Erythroblast (primary cell): ENCODE measurements at places on chromosomes 11 and 22.

DNA sequence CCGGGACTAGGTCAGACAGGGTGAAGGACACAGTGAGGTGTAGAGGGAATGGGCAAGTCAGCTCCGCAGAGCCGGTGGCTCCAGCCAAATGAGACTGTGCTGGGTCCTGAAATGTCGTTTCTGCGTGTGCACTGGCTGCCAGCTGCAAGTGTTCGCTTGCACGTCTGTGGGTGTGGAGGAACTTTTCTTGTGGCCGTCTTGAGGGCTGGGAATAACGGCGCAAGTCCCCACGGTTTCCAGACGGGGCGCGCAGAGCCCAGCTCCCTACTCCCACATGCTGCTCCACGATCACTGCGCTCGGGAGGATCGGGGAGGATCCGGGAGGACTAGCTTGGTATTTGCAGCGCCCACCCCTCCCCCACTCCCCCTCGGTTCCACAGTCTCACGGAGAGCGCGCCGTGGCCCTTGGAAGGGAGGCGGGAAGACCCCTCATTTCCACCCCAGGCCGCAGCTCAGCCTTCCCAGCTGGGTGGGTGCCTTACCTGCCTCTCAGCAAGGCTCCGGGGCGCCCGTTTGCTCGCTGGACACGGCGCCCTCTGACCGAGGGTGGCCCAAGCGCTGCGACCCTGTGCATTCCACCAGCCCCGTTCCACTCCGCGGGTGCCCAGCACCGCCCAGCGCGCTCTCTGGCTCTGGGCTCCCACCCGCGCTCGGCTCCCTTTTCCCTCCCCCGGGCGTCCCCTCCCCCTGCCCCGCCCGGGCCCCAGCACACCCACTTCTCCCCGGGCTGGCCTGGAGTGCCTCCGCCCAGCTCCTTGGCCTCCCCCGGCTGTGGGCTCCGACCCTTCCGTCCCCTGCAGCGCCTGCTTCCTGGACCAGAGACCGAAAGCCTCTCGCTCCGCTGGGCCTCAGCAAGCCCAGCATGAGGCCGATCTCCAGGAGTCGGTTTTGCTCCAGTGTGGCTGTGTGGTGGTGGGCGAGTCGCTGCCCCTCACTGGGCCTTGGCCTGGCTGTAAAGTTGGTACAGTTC is at the start of gene KCNE3:
Gene KCNE3 (minus strand): TSS at position 634 of the 970 bp plus-strand sequence. CDS start 9,986 bp downstream, outside the sequence.
- peak; percentile 63 for DNase-seq

DNA sequence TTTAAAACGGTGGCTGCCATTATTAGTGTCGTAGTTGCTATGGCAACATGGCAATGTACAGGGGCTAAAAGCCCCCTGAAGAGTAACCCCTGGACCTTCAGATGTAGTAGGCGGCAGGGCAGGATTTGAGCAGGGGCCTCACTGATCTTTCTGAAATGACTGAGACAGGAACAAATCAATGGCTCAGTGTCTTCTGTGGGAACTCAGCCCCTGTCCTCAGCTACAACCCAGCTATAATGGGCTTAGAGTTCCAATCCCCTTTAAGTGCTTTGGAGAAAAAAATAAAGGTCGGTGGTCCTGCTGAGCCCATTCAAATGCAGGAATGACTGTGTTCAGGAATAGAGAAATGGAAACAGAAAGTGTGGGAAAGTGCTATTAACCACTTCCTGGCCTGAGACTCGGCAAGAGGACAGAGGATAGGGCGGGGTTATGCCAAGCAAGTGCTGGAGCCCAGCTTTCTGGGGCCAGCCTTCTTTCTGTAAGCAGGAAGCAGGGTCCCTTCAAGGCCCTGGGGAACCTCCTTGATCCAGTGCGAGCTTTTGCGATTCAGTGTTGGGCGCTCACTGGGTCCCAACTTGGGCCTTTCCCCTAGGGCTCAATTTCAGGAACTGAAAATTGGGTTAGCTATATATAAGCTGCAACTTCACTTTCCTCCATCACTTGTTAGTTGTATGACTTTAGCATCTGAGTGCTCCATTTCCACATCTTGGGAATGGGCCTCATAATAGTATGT is 6.1 kb upstream of the CD82 start:
- no peak for DNase-seq

DNA sequence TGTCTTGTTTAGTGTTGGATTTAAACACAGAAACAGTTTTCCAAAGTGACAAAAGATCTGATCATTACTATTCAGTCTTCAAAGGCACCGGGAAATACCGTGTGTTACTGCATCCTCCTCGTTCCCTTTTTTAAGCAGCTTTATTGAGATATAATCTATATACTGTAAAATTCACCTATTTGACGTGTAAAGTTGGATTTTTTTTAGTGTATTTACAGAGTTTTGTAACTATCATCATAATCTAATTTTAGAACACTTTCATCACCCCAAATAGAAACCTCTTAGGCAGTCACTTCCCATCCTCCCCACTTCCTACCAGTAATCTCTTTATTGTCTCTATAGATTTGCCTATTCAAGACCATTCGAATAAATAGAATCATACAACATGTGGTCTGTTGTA is 1.4 kb downstream of the ANO5 start:
- DNase-seq: no peak

GRCh38 chr11:108944471-108945178 is 279.8 kb downstream of the DDX10 start:
- DNase-seq: no peak

GRCh38 chr11:553988-554340 is 6.6 kb downstream of the LMNTD2 start:
- no peak for DNase-seq

- no peak for DNase-seq
These were observed 18.1 kb downstream of the LRP4 start for GRCh38 chr11:46900091-46900746.

- no peak for DNase-seq
These were observed 39.9 kb upstream of the PHF21A start for GRCh38 chr11:46161201-46161600.

DNA sequence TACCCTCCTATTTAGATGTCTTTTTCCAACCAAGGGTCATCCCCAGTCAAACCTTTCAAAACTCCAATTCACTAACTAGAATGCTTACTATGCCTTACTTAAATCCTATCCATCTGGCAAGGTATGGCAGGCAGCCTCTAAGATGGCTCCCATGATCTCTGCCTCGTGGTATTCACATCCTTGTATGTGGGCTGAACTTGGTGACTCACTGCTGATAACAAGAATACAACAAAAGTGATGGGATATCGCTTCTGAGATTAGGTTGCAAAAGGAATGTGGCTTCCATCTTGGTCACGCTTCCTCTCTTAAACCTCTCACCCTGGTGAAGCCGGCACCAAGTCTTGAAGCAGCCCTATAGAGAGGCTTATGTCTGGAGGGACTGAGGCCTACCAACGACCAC is 29.6 kb upstream of the UPB1 start:
- no peak for DNase-seq

- DNase-seq: peak; percentile 65
These were observed 28.3 kb upstream of the SOX10 start for GRCh38 chr22:38012604-38013072.

DNA sequence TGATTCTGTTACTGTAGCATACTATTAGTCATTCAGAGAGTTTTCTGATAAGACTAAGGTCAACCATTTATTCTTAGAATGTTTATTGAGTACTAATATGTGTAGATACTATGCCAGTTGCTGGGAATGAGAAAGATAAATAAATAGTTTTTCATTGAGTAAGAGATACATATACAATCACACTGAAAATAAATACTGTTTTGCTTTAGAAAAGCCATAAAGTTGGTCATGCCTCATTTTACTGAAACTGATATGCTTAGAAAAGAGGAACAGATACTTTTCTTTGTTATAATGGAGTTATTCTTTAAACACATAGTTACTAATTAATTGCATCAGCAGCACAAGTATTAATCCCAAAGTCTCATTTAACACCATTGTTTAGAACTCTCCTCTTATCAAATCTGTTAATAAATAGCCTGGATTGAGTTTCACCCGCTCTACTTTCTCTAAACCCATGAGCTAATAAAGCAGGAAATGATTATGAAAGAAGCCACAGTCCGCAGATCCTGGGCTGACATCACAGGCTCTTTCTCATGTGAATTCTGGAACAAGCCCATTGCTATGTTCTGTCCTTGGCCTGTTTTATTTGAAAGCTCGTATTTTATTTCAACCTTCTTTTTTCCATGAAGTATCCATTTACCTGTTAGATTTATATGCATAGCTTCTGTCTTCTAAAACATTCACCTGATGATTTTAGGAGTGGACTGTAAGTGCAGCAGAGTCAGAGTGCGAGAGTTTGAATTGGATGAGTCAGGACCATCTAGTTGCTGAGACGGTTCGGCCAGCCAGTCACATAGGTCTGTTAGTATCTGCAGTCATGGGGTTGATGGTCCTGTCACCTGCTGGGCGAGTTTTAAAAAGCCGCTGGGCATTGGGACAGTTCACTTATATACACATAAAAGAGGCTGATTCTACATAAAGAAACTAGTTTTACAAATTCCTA is 35.5 kb downstream of the PIWIL4 start:
- peak; percentile 45 for DNase-seq

- DNase-seq: no peak
These were observed 51.4 kb upstream of the CEP126 start for GRCh38 chr11:101863361-101863760.

GRCh38 chr11:112200252-112200651 is 24.9 kb downstream of the BCO2 start:
- DNase-seq: no peak

GRCh38 chr11:30370164-30370563 is 47.3 kb downstream of the ARL14EP start:
- DNase-seq: no peak

DNA sequence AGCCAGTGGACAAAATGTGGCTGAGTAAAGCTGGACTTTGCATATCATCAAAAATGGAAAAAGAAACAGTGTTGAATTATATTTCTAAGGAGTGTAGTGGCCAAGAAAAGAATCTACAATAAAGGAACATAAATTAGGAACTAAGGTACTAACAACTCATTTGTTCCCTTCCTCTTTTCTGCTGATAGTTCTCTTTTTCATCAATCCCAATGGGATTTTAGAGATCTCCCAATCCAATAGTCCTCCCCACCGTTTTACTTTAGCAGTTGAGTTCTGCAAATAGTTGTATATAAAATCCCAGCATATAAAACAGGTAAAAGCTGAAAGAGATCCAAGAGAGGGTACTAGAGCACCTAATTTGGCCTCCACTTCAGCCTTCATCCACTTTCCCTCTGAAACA is 2.0 kb downstream of the PRCP start:
- no peak for DNase-seq

DNA sequence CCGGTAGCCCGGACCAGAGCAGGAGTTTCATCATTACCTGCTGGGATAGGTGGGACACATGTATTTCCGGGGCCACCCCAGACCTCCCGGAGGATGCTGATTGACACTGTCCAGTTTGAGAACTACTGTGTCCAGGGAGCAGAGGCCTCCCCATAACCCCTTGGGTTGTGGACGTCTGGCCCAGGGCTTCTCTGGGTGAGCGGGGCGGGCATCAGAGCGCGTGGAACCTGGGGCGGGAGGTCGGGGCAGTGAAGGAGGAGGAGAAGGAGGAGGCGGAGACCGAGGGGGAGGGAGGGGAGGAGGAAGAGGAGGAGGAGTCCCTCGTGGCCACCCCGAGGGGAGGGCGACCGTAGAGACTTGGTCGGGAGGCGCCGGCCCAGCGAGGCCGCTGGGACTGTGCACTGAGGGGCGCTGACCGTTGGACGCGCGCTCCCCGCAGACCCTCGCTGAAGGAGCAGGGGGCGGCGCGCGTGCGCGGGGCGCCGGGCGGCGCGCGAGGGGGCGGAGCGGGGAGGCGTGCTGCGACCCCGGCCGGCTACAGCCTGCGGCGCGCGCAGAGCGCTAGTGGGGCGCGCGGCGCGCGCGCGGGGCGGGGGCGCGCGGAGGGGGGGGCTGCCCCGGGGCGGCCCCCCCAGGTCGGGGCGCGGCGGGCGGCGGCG is at the start of gene GRK3:
Gene GRK3 (plus strand): TSS at position 356 of the 659 bp plus-strand sequence. CDS start 366 bp downstream, outside the sequence.
- DNase-seq: peak; percentile 79

DNA sequence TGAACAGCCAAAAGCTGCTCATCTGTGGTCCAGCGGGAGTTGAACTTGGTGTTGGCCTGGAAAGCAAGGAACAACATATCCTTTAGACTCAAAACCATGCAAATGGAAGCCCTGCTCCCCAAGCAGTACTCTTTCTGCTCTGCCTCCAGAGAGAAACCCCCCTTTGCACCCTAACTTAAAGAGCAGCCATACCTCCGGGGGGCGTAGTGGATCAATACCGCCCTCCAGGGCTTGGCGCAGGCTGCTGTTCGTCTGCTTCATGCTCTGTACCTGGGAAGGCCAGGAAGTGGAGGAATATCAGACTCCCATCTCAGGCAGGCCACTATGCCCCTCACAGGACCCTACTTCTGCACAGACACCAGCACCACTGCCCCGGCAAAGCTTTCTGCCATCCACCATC is 4.3 kb downstream of the RCOR2 start:
- DNase-seq: no peak
